ENCODE measurements at places on chromosomes 1 and 21. TPM values are rescaled to one million over a fixed set of nuclear protein-coding genes. Genes with fewer than 3 reads are reported as not detected.

The LRRC39 gene
- total RNA-seq, result 2.9 TPM

DNA sequence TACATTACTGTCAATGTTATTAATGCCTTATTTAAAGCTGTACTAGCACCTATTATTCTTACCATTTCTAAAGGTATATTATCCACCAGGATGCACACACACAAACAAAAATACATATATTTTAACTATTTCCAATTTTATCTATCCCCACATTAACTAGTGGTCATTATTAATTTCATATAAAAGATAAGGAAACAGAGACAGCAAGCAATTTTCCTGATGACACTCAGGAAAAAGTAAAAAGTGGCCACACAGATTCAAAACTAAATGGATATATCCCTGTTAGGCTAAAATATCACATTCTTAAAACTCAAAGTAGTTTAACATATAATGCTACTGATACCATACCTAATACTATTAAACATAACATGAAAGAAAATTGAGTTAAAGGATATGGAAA lies 534.1 kb downstream of the KCNT2 start:
- no peak for DNase-seq

The DMAP1 gene
- total RNA-seq, result 84.2 TPM

The GAS5 gene
- 101 TPM for total RNA-seq

- DNase-seq, result no peak
These were observed 12.2 kb downstream of the LORICRIN start for GRCh38 chr1:153271711-153272110.

DNA sequence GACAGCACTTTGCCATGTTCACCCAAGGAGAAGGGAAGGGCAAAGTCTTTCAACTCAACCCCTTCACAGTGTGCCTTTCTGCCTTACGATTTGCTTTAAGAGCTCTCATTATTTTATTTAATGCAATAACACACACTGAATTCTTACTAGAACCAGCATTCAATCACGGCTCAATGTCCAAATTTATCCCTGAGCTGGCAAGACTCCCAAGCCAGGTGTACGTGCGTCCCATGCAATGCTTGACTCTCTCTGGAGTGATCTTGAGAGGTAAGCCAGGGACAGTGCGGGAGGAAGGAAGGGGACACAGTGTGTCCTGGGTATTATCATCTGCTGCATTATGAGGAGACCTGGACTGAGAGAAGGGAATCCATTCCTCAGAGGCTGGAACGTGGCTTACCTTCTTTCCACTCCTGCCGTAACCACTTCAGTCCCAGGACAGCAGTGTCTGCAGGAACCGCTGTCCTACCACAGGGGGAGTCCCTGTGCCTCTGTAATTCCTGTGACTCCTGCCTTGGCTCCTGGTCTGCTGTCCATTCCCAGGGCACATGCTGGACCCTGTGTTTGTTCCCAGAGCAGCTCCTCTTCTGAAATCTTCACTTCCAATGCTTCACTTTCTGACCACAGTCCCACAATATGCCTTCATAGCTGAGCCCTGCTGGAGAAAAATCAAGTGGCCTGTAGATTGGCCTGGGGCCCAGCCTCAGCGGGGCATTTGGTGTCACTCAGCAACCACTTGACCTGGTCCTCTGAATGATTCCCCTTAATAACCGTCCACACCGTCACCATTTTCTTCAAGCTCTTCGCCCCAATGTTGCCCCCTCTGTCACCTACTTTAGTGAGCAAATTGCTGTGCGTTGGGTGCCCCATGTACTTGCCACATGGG lies 28.6 kb upstream of the STUM start:
- no peak for DNase-seq

The CLDN17 gene
- not detected for total RNA-seq

- no peak for DNase-seq
These were observed 7.2 kb upstream of the EPS15 start for GRCh38 chr1:51526248-51526647.

All from testis (tissue), 5 donors.